ENCODE measurements at places on chromosomes 2 and 18. TPM values are rescaled to one million over a fixed set of nuclear protein-coding genes. Genes with fewer than 3 reads are reported as not detected.

DNA sequence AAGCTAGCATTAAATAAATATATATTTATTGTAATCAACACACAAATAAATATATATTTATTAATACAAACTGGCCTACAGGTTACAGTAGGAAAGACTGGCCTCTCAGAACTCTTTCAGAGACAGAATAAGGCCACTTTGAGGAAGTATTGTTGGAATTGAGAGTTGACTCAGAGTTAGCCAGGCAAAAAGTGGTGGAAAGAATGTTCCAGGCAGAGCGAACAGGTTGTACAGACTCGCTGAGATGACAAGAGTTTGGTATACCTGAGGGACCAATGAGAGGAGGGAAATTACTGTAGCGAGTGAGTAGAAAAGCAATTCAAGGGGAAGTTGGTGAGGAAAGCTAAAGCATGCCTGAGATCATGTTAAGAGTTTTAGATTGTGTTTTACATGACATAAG, 19.0 kb upstream of the XDH start:
- H3K4me1 ChIP-seq: no peaks in the 10 kb centered on the region
- H3K36me3 ChIP-seq: no peaks in the 10 kb centered on the region
- no peak overlapping the region for H3K27ac ChIP-seq
- no peak for DNase-seq
- H3K4me3 ChIP-seq: no peak overlapping the region

AFF3 gene
- 1.4 TPM for polyA plus RNA-seq

GRCh38 chr2:113376253-113376912, 61.1 kb upstream of the ZNG1B start:
- H3K36me3 ChIP-seq: no peaks in the 10 kb centered on the region
- no peak overlapping the region for H3K27ac ChIP-seq
- H3K4me1 ChIP-seq: peaks cover 4% of the 10 kb centered on the region
- H3K27me3 ChIP-seq: no peaks in the 10 kb centered on the region

DNA sequence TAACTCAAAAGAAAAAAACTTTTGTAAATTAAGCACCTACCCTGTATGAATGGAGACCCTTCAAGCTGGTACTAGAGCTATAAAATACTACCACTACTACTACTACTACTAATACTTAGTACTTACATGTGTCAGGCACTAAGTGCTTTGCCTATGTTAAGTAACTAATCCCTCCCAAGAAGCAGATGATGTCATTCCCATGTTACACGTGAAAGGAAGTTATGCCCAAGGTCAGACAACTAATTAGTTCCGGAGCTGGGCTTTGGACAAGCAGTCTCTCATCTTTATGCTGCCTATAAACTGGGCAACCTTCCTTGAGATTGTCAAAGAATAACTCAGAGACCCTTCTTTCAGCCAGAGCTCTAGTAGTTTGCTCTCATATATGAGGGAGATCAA, 13.9 kb upstream of the ATP6V1B1 start:
- DNase-seq: peak; percentile 61
- H3K36me3 ChIP-seq: no peaks in the 10 kb centered on the region
- no peaks in the 10 kb centered on the region for H3K27me3 ChIP-seq

DNA sequence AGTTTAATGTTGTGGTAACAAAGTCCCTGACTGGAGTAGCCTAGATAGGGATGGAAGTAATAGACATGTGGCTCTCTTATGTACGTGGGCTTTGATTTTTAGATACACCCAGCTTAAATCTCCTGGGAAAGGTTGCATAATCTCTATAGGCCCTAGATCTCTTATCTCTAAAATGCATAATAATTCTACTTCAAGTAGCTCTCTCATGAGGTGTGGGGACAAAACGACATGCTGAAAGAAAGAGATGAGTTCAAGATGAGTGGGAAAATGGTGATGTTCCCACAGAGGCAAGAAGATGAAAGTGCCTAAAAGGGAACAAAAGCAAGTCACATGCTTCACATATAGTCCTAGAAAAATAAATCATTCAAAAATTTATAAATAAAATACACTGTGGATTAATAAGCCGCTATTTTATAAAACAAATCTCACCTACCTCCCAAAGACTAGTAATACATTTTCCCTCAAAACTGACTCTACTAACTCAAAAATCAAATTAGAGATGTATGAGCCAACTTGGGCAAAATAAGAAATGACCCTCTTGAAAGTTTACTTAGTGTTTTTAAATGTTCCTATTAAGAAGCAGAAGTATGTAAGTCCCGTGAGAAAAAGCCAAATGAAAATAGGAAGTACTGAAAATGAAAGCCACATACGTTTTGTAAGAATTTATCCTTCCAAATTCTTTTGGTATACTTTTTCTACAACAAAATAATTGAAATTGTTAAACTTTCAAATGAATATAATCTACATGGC, 148.2 kb upstream of the ITGA4 start:
- H3K36me3 ChIP-seq: no peaks in the 10 kb centered on the region
- no peak overlapping the region for H3K27ac ChIP-seq
- H3K4me3 ChIP-seq: no peak overlapping the region
- no peak for DNase-seq
- H3K4me1 ChIP-seq: peaks cover 9% of the 10 kb centered on the region
- H3K27me3 ChIP-seq: no peaks in the 10 kb centered on the region

DNA sequence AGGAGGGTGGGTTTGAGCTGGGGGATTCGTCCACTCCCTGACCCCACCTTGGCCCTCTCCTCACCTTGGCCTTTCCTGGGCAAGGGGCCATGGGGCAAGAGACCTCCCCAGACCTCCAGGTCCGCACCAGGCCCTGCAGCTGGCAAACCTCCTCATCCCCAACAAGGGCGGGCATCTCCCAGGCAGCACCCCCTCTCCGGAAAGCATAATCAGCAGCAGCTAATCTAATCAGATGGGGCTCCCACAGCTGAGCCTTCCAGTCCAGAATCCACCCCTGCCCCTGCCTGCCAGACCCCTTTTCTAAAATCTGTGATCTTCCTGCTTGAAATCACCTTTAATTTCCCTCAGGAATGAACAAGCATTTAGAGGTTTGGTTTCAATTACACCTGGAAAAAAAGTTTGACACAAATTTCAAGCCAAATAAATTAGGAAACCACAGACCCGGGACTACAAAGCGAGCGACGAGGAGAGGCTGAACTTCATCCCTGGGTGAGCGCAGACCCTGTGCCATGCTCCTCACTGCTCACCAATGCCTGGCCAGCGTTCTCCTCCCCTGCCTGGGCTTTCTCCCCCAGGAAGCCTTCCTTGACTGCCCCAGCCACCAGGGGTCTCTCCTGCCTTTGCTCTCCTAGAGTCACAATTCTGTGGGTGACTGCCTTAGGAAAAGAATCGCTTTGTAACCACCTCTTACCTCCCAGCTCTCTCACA, 143.0 kb upstream of the MYCN start:
- H3K27ac ChIP-seq: no peak overlapping the region
- no peak for DNase-seq
- H3K27me3 ChIP-seq: no peaks in the 10 kb centered on the region
- no peaks in the 10 kb centered on the region for H3K4me1 ChIP-seq
- H3K4me3 ChIP-seq: no peak overlapping the region

PROC gene
- polyA plus RNA-seq: 4.6 TPM

GRCh38 chr2:218879776-218880101, 913 bp upstream of the WNT10A start:
- H3K4me3 ChIP-seq: peak overlapping the region; percentile 34
- DNase-seq: peak; percentile 7
- H3K36me3 ChIP-seq: no peaks in the 10 kb centered on the region
- no peak overlapping the region for H3K27ac ChIP-seq

DNA sequence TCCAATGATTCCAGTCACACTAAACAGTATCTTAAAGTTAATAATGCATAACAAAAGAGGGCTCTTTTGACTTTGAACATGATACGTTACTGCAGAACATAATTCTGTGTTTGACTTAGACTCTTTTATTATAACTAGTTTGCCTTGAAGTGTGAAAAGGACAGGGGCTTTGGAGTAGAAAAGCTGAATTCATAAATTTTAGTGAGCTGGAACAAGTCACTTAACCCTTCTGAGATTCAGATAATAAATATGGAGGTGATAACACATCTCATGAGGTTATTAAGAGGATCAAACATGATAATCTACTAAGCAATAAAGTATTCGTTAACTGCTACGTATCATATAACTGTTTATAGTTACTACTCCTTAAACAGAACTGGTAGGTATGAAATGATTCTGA, 44.7 kb upstream of the FLACC1 start:
- H3K4me1 ChIP-seq: peaks cover 16% of the 10 kb centered on the region
- H3K36me3 ChIP-seq: peaks cover 22% of the 10 kb centered on the region
- no peak overlapping the region for H3K27ac ChIP-seq
- H3K4me3 ChIP-seq: no peak overlapping the region
- no peak for DNase-seq

GRCh38 chr2:234231460-234231859, 181.0 kb downstream of the SPP2 start:
- no peaks in the 10 kb centered on the region for H3K27me3 ChIP-seq
- no peak overlapping the region for H3K27ac ChIP-seq
- no peaks in the 10 kb centered on the region for H3K4me1 ChIP-seq
- no peak for DNase-seq

MAPRE3 gene
- 24.1 TPM for polyA plus RNA-seq
